Occipital lobe (tissue), 3 donors: ENCODE measurements at places on chromosomes 13 and 19.

DNA sequence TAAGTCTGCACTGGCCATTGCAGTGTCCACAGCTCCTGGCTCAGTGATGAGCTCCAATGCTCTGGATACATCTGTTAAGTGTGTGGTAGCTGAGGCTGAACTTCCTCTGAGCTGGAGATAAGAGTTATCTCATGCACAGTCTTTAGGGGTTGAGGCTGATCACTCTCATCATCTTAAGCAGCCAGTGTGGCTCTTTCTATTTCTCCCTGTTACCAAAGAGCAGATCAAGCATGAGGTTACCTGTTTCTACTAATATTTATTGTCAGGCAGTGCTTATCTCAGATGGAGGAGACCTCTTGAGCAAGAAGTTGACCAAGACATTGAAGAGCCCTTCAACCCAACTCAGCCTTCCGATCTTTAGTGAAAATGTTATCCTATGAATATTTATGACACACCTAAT is 6.6 kb upstream of the OR10H2 start:
- no peak for DNase-seq

GRCh38 chr19:703651-704446 is 4.9 kb upstream of the PALM start:
- DNase-seq = no peak

DNA sequence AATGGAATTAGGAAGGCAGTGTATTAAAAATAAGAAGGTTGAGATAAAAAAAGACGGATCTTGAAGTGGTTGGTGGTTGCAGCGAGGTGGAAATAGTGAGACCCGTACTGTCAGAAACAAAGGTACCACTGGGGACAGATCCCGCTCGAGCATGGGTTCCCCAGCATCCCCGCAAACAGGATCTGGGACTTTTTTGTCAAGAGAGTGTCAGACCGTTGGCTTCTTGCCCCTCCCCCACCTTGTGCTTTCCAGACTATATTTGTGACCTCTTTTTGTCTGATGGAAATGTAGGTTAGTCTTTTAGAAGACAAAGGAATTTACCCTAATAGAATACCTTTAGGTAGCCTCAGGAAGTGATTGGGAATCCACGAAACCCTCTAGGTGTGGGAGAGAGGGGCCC is 4.2 kb downstream of the GATAD2A start:
- no peak for DNase-seq

- DNase-seq = no peak
Measured at GRCh38 chr13:23288995-23289394, 108.2 kb downstream of the SGCG start.

- no peak for DNase-seq
Measured at GRCh38 chr13:32446220-32446619, 18.3 kb upstream of the N4BP2L1 start.

- DNase-seq = no peak
Measured at GRCh38 chr19:10339380-10339960, at the start of gene ICAM3. Gene ICAM3, minus strand, starts transcription at chr19:10339624. Its CDS starts 10 bp downstream, at chr19:10339614.
